ENCODE measurements at places on chromosomes 7 and 10.

DNA sequence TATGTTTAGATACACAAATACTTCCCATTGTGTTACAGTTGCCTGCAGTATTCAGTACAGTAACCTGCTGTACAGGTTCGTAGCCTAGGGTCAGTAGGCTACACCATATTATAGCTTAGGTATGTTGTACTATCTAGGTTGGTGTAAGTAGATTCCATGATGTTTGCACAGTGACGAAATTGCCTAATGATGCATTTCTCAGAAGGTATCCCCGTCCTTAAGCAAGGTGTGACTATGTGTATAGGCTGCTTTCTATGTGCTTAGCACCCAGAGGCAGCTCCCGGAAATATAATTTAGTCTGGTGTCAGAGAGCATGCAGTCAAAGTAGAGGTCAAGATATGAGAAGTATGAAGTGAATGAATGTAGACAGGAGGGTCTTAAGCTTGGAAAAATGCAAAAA lies 9.8 kb downstream of the MAPK8 start:
- no peak for DNase-seq

GRCh38 chr7:108079648-108080591 lies 50.2 kb downstream of the LAMB4 start:
- DNase-seq = no peak

GRCh38 chr7:115019882-115020605 lies 98.2 kb downstream of the MDFIC start:
- DNase-seq = no peak

GRCh38 chr7:74012842-74013249 lies 15.1 kb upstream of the ELN start:
- DNase-seq = no peak

DNA sequence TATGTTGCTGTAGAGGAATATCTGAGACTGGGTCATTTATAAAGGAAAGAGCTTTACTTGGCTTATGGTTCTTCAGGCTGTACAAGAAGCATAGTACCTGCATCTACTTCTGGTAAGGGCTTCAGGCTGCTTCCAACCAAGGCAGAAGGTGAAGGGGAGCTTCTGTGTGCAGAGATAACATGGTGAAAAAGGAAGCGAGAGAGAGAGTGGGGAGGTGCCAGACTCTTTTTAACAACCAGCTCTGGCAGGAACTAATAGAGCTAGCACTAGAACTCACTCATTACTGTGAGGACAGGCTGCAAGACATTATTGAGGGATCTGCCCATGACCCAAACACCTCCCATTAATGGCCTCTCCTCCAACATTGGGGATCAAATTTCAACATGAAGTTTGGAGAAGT lies 94.5 kb downstream of the KIF20B start:
- no peak for DNase-seq

- no peak for DNase-seq
Observed at GRCh38 chr7:145474009-145474686, 638.3 kb upstream of the TPK1 start.
